ENCODE measurements at places on chromosomes 3 and 15.

DNA sequence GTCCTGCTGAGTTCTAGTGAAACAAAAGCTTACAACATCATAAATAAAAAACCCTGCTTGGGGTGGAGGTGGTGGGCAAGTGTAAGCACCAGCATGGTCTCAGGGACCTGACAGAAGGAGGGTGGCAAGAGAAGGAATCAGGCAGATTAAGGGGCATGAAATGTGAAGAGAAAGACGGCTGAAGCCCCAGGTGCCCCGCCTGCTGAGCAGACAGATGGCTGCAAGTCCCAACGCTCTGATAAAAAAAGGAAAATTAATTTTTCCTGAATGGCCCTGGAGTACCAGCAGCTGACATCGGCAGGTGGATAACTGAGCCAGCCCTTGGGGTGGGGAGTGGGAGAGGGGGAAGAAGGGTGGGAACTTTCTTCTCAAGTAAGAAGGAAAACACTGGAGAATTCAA is 137.9 kb downstream of the XXYLT1 start:
- no peak for DNase-seq

DNA sequence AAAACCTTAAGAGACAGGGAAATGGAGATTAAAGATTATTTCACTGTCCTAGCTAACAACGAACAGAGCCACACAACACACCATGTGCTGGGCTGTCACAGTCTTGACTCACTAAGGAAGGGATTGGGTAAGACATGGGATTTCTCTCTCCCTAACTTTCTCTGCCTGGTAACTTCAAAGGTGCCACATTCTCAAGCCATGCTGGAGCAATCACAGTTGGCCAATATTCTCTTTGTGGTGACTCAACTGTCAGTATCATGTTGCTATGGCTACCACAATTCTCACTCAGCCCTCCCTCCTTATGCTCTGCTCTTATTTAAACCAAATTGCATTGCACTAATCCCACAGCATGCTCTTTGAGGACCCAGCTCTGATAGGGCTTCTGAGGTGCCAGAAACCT is 74.0 kb downstream of the OXNAD1 start:
- DNase-seq: no peak

DNA sequence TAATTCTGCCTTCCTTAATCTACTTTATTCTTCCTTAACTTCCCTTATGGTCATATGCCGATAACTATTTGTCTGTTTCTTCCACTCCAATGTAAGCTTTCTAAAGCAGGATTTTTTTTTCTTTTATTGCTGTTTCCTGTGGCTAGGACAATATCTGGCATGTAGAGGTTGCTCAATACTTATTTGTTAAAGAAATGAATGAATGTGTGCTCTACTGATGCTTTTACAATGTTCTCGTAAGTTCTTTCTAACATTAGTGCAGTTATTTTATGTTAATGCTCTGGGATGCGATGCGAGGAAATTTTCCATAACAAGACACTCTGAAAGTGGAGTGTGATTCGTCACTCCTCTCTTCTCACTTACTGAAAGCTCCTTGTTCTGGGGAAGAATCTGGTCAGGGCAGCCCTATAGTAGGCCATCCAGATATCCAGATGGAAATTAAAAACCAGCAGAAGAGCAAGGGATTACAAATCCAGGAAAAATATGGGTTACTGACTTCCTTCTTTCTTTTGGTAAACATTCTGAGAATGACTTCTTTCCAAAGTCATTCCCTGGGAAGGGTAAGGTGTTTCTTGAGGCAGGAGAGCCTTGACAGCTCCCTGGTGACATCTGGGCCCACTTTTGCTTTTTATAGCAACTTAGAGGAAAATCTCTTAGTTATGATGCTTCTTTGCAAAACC is 420.4 kb downstream of the PDCD6IP start:
- no peak for DNase-seq

DNA sequence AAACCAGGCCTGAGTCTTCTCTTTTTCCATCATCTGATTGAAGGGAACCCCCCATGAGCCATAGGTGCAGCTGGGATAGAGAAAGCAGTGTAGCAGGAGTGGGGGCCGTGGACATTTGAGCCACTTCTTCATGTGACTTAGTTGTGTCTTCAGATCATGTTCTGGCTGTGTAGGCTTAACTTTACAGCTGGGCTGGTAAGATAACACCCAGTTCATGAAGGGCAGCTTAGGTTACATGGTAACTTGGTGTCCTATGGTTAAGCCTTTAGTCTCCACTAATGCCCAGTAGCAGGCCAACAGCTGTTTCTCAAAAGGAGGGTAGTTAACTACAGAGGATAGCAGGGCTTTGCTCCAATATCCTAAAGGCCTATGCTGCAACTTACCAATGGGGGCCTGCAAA is 11.4 kb upstream of the SNRPN start:
- no peak for DNase-seq

DNA sequence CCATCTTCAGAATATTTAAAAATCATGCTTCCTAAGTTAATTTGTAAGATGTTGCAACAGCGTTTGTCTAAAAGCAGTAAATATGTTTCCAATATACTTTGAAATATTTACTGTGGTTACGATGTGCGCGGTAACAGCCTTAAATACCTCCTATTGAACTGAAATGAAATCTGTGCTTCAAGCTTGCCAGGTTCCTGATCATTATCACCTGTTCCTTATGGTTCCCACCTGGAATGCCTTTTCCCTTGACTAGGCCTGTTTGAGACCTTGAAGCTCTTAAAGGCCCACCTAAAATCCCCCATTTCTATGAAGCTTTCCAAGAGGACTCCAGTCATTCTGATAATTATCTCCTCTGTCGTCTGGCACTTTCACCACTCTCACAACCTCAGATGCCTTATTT is 146.7 kb downstream of the NAALADL2 start:
- no peak for DNase-seq

DNA sequence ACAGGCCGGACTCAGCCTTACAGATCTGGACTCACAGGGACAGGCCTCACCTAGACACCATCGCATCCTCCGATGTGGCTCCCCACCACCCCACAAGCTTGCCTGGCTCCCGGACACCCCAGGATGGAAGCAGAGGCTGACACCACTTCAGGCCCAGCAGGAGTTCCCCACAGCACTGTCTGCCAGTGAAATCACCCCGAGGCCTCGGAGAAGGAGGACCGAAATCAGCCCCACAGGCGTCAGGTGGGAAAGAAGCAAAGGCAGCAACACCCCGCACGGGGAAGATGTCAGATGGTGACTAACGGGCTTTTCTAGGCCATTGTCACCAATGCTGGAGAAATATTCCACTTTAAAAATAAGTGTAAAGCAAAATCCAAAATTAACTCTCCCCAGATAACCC is 18.6 kb downstream of the ADCY5 start:
- no peak for DNase-seq

- DNase-seq: peak; percentile 37
Observed at GRCh38 chr3:186024210-186024609, 84.7 kb downstream of the ETV5 start.

DNA sequence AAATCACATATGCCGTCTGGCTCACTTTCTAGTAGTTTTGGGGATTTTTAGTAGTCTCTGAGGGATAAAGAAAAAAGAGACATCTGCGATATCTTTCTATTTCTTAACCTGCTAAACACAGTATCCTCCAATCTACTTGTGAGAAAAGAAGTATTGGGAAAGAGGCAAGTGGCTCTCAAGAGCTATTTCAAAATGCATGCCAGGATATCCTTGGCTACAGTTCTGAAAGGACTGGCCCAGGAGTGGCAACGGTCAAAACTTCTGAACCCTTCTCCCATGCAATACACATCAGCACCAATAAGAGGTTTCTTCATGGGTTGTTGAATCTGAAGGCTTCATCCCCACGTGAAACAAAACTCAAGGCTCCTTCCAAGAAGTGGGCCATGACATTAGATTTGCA is 204.0 kb upstream of the WNT5A start:
- DNase-seq: no peak

- DNase-seq: no peak
Observed at GRCh38 chr3:6857510-6857909, 3.4 kb upstream of the GRM7 start.

DNA sequence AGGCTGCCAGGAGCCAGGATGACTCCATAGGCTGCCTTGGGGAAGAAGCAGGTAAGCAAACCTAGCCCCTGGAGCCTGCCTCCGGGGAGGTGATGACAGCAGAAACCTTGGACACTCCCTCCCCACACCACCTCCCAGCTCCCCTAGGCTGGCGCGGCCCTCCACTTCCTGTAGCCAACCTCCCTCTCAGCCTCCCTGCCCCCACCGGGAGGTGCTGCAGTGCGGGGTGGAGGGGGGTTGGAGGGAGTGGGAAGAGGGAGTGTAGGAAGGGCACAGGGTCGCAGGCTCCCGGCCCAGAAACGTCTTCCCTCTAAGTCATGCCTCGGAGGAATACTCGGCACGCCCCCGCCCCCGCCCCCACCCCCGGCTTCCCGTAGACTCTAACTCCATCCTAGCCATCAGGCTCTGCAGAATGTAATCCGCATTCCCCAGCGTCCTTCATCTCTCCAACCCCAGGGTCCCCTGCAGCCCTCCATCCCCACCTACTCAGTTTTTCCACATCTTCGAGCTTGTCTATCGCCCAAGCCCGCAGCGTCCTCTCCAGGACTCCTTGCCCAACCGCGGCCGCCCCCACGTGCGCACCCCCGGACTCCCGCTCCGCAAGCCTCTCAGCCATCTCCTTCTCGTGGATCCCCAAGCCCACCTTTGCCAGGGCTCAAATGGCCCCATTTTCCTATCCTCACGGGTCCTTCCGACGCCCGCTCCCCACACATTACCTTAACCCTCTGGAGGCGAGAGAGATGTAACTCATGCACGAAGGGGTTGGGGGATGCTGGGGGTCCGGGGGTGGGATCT is 528 bp downstream of the LPCAT4 start:
- peak; percentile 77 for DNase-seq

DNA sequence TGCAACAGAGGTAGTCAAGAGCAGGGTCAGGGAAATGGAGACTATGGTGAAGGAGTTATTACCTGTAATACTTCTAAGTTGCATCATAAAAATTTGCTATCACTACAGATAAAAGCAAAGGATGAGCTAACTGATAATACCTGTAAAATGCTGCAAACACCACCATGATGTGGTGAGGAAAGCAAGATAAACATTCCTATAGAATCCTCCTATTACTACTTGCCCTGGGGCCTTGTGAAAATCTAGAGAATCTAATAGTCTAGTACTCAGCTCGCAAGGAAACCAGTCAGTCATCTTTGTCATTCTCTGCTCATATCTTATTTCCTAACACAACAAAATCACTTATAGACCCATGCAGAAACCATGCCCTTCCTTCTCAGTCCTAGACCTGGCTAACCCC is 899.8 kb downstream of the FHIT start:
- DNase-seq: no peak

DNA sequence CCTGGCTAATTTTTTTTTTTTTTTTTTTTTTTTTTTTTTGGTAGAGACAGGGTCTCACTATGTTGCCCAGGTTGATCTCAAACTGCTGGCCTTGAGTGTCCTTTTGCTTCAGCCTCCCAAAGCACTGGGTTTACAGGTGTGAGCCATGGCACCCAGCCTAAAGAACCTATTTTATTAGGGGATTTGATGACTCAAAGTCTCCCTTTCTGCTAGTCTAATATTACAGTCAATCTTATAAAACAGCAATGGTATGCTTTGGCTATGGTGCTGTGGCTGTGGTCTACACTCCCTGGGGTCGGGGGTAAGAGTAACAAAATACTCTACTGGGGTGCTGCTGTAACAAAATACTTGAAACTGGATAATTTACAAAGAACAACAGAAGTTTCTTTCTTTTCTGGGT is 44.8 kb downstream of the ZNF589 start:
- DNase-seq: no peak

GRCh38 chr15:69677403-69677802 is 224.8 kb downstream of the RPLP1 start:
- no peak for DNase-seq

GRCh38 chr3:9676785-9677184 is 26.8 kb upstream of the CPNE9 start:
- no peak for DNase-seq

DNA sequence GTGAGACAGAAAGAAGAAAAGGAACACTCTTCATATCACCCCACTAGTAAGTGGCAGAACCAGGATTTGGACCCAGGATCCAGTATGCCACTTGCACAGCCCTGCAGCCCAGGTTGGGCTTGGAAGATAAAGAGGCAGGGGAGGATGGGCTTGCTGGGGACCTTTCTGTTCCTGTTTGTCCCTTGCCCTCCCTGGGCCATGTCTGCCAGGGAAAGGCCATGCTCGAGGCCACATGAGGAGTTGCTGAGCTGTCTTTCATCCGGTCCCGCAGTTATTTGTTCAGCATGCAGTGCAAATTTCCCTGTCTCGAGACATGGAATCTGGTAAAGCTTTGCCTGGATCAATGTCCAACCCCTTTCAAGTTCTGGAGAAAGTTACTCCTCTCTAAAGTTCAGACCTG is 116.0 kb upstream of the MRPS22 start:
- peak; percentile 52 for DNase-seq

- no peak for DNase-seq
Observed at GRCh38 chr3:126540342-126540849, 16.4 kb downstream of the CHST13 start.

DNA sequence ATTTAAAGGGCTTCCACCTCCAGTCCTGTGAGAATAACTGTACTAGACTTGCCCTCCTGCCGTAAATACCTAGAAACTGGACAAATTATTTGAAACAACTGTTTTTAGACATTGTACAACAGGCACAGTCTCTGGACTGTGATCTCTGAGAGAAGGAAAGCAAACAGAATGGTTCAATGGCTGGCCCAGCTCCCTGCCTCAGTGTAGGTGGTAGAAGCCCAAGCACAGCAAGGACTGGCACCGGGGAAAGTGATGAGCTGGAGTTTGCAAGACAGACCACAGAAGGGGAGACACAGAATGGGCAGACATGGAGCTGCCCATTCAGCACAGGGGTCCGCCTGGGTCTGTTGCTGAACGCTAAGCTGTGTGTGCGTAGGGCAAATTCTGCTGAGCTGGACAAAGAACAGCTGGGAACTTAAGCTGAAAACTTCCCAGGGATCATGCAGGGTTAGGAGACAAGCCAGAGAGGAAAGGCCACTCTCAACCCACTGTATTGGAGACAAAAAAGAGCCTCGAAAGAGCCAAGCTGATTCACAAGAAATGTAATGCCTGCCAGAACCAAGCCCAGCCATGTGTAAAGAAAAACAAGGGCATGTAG is 52.6 kb upstream of the SEC61A1 start:
- no peak for DNase-seq

- no peak for DNase-seq
Observed at GRCh38 chr3:44109771-44110361, 131.8 kb upstream of the TOPAZ1 start.

GRCh38 chr15:76293361-76293760 is 17.9 kb downstream of the ETFA start:
- no peak for DNase-seq

GRCh38 chr3:112604536-112604935 is 36.4 kb downstream of the CCDC80 start:
- no peak for DNase-seq

DNA sequence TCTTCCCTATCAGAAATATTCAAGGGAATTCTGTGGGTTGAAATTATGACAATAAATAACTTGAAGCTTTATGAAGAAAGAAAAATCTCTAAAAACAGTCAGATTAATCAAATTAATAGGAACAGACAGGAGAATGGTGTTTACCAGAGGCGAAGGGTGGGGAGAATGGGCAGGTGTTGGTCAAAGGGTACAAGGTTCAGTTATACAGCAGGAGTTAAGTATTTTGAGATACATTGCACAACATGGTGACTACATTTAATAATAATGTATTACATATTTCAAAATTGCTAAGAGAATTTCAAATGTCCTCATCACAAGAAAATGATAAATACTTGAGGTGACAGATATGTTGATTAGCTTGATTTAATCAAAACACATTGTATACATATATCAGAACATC is 18.6 kb downstream of the SPCS1 start:
- DNase-seq: no peak

GRCh38 chr3:70042641-70043040 is 43.1 kb downstream of the SAMMSON start:
- no peak for DNase-seq
